ENCODE measurements at places on chromosomes 11 and 22.

- DNase-seq: no peak
Measured at GRCh38 chr11:119599864-119600541, 129.0 kb downstream of the NECTIN1 start.

GRCh38 chr11:69497221-69497787, 15.8 kb downstream of the LINC01488 start:
- DNase-seq: peak; percentile 63

GRCh38 chr22:24768537-24769374, 5.8 kb downstream of the PIWIL3 start:
- peak; percentile 63 for DNase-seq

GRCh38 chr22:32216911-32217310, 12.0 kb upstream of the RFPL2 start:
- no peak for DNase-seq

DNA sequence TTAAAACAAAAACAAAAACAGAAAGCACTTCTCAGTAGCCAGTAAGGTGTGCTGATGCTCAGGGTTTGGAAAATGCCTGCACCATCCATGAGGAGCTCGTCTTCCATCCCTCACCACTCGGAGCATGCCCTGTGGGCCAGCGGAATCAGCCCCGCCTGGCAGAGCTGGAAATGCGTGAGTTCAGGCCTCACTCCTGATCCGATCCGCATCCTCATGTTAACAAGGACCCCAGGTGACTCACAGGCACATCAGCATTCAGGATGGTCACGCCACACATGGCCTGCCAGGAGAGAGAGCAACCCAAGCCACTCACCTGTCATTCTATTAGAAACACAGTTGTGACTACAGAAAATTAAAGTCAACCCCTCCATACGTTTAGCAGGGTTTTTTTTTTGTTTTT, 188.5 kb downstream of the MPPED1 start:
- DNase-seq: no peak

GRCh38 chr11:5137014-5137413, 1.1 kb downstream of the OR52A5 start:
- no peak for DNase-seq

DNA sequence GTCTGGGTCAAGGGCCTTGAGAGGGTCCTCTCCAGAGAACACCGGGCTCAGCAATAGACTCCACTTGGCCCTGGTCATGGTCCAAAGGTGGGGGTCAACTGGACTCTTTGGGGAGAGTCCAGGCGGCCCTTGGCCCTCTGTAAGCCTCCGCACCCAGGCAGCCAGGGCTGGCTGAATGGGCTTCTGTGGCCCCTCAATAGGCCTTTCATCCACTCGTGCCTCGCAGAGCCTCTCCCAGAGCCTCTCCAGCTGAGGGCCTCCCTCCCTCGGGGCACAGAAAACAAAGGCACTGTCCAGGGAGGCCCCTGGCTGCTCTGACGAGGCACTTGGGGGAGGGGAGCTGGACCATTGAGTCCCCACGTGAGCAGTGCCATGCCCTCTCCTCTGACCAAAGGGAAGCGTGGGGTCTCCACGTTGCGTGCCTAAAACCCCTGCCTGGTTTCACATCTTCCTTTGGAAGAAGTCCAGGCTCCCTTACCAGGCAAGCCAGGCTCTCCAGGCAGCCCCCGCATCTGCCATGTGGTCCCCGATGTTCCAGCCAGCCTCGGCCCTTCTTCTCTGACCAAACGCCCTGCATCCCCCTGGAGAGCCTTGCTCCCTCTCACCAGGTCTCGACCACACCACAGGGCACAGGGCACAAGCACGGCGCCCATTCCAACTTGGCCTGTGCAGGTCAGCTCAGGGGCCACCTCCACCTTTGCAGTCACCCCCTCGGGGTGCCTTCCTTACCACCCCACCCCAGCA, 15.5 kb downstream of the KIAA0930 start:
- DNase-seq: no peak

DNA sequence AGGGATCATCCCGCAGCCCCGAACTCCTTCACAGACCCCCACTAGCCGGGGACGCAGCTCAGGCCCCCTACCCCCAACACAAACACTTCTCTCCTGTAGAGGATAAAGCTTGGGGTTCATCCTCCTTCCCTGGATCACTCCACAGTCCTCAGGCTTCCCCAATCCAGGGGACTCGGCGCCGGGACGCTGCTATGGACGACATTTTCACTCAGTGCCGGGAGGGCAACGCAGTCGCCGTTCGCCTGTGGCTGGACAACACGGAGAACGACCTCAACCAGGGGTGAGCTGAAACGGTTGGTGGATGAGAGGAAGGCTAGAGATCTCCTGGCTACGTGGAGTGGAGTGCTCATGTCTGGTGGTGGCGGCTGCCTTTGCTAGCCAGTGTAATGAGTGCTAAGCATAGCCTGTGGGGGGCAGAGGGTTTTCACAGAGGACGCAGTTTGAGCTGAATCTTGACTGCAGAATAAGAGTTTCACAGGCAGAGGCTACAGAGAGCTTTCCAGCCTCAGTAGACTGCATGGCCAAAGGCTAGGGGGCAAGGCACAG, 580 bp downstream of the ILK start:
- peak; percentile 78 for DNase-seq

- no peak for DNase-seq
Measured at GRCh38 chr11:2298131-2298794, 3.5 kb downstream of the C11orf21 start.

DNA sequence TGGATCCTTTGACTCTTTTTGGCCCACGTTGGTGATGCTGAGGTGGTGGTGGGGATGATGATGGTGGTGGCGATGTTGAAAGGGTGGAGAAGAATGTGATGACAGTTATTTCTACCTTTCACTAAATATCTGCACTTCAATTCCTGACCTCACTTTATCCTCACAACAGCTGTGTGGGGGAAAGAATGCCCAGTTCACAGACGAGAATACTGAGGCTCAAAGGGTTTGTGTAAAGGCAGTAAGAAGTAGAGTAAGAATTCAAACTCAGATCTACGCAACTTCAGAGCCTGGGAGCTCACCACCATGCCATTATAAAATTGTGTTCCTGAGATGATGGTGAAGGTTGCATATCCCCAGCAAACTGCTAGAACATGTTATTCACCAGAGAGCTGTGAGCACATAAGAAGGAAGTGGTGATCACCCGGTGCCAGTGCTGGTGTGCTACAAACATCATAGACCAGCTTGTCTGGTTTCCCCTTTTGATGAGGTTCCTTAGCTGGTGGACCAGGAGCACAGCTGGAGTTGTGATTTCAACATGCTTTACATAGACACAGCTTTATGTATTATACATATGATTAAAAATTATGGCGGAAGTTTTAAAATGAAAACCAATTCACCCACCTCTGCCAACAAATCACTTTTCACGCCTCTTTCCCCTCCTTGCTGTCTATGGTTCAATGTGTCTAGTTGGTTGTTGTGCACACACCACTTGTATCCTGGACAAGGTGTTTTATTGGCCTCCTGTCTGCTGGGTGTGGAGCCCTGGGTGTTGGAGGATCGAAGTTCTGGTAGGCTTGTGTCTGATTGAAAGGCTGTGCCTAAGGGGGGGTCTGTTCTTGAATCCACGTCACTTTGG, 6.2 kb downstream of the ST14 start:
- no peak for DNase-seq

DNA sequence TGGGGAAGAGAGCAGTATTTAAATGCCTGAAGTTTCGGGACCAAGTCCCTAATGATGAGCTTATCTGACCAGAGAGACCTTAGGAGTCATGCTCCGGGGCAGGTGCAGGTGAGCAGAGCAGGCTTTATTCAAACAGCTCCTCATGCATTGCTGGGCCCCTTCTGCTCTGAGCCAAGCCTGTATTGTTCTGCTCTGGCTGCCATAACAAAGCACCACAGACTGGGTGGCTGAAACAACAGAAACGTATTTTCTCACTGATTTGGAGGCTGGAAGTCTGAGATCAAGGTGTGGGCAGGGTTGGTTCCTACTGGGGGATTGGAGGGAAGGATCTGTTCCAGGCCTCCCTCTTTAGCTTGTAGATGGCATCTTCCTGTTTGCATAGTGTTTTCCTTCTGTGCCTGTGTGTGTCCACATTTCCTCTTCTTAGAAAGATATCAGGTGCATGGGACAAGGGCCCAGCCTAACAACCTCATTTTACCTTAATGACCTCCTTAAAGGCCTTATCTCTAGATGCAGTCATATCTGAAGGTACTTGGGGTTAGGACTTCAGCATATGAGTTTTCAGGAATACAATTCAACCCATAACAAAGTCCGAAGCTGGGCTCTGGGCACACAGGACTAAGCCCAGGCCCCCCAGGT, 97.1 kb upstream of the PARVA start:
- DNase-seq: no peak

DNA sequence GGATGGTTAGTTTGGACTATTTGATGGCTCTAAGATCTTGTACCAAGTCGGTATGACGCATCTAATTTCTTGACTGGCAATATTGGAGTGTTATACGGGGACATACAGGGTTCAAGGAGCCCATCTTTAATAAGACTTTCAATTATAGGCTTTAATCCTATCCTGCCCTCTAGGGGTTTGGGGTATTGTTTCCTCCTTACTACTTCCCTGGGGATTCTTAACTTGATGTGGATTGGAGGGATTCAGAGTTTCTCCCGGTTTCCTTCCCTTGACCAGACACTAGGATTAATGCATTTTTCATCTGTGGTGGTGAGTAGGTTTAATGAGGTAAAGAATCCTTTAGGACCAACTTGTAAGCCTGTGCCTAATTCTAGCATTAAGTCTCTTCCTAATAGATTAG, 18.8 kb downstream of the CYP2D6 start:
- DNase-seq: no peak

DNA sequence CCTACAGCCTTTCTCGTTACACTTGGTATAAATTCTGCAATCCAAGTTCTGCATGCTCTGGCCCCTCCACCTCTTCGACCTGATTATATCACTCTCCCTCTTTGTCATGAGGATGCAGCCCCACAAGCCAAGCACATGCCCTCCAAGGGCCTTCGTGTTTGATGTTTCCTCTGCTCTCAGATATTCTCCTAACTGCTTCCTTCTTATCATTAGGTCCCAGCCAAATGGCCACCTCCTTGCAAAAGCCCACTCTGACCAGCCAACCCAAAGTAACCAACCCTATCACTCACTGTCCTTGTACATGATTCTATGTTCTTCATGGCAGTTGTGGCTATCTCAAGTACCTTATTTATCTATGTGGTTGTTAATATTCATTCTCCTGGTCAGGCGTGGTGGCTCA, 38.3 kb upstream of the LRRC55 start:
- no peak for DNase-seq

DNA sequence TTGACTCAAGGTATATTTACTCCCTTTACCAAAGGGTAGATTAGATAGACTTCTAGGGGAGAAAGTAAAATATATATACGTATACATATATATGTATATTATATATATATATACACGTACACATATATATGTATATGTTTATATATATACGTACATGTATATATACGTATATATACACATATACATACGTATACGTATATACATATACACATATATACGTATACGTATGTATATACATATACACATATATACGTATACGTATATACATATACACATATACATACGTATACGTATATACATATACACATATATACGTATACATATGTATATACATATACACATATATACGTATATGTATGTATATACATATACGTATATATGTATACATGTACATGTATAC, 430.5 kb upstream of the ANO3 start:
- DNase-seq: no peak

GRCh38 chr22:37953062-37953436, 352 bp downstream of the C22orf23 start:
- DNase-seq: no peak

DNA sequence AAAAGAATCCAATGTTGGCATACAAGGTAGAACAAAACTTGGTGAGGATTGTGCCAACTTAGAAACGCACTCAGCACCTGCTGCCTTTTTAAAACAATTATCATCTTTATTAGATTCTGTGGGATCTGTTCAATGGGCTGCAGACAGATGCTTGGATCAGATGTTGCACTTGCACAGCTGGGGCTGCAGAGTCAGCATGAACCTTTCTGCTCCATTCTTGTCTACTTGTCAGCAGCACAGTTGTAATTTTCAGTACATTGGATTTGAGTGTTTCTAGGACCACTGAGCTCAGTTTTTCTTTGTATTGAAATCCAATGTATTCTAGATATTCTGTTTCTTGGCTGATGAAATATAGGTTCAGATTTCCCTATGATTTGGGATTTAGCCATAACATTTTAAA, 164.5 kb downstream of the LUZP2 start:
- DNase-seq: no peak

DNA sequence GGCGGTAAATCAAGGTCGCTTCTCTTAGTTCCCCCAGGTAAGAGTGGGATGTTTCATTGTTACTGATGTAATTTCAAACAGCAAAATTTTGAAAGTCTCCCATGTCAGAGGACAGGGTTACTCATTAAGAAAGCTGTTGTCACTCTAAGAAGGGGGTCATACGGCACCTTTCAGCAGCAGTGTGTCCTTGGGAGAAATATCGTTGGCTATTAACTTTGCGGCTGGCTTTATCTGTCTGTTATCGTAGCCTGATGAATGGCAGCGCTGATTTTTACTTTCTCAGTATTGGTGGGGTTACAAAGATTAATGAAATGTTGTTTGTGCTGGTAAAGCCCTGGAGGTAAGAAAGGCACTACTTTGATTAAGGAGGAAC, 27.5 kb upstream of the FBXO3 start:
- no peak for DNase-seq

DNA sequence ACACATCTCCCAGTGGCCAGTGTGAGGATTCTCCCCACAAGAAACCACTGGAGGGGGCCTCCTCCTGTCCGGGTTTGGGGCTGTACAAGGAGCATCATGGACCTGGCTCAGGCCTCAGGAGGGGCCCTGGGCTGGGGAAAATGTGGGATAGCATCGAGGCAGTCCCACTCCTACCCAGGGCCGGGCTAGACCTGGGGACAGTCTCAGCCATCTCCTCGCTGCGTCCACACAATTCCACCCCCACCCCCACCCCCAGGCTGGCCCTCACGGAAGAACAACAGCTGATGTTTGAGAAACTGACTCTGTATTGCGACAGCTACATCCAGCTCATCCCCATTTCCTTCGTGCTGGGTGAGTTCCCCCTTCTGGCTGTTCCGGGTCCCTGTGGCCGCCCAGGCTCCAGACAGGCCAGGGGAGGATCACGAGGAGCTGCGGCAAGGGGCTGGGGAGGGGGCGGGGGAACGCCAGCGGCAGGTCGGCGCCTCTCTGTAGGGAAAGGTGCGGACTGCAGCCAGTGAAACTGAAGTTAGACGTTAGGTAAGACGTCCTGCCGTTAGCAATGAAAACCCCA, 4.8 kb downstream of the BEST1 start:
- DNase-seq: peak; percentile 88

DNA sequence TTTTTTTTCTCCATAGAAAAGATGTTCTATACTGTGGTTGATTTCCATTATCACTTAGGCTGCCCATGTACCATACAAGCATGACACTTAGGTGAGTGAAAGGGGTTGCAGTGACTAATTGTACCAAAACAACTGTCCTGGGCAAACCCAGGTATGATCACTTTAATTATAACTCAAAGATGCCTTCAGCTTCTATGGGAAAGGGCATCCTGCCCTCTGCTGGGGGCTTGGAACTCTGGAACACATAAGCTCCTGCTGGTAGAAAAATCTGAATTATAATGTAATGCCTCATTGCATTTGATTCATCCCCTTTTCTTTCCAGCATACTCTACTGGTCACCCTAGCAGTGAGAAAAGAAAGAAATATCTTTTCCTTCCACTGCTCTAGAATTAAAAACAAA, 206.3 kb downstream of the DDX10 start:
- no peak for DNase-seq

Data from tibial artery (tissue), 4 donors.